ENCODE measurements at places on chromosomes 16 and 17.

- peak; percentile 34 for DNase-seq
Measured at GRCh38 chr17:28133562-28133970, 91.1 kb downstream of the NLK start.

GRCh38 chr17:81651692-81652091 is 4.7 kb downstream of the PDE6G start:
- no peak for DNase-seq

GRCh38 chr17:1977583-1978395 is 47.3 kb downstream of the RTN4RL1 start:
- DNase-seq: no peak

GRCh38 chr17:68199837-68200688 is 47.8 kb upstream of the AMZ2 start:
- peak; percentile 22 for DNase-seq

DNA sequence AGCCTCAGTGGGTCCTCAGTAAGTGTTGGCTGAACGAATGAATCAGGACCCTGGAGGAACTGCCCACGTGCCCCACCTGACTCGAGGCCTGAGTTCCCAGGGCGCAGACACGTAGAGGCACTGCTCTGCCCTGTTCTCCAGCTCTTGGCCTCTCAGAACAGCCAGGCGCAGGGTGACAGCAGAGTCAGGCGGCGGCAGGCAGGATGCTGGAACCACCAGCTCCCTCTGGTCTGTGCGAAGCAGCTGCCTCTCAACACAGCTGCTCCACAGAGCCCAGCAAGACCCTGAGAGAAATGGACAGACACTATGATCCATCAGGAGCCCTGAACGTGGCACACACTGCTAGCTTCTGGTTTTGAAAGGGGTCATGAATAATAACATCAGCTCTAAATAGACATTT is 53.1 kb upstream of the BCO1 start:
- no peak for DNase-seq
